Fibroblast of mammary gland (primary cell): ENCODE measurements at places on chromosomes 11 and 22.
A peak's percentile ranks its signal among the peaks of the same experiment; 100 is the strongest.

DNA sequence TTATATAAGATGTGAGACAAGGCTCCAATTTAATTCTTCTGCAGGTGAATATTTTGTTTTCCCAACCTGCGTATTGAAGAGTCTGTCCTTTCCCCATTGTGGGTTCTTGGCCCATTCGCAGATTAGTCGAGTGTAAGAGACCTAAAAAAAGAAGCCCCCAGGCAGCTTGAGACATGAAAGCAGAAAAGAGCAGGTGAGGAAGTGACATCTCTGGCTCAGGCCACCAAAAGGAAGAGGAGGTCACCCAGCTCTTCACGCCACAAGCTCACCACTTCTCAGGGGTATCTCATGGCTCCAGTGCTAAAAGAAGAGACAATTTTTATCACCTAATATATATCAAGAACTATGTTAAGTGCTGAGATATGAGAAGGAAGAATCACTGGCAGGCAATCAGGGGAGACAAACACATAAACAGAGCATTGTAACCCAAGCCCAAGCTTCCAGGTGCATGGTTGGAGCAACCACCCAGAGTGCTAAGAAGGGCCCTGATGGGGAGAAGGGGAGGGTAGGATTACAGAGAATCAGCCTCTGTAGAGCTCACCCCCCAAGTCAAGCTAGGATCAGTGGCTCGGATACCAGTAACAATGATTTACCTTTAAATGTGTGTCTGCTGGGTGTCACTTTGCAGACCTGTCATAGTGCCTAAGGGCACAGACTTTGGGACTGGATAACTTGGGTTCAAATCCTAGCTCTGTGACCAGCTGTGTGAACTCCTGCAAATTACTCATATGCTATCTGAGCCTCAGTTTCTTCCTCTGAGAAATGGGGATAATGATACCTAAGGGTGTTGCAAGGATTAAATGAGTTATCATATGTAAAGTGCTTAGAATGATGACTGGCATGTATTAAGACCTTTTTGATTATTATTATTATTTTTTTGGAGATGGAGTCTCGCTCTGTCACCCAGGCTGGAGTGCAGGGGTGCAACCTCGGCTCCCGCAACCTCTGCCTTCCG lies 39.2 kb downstream of the MCHR1 start:
- DNase-seq, result no peak

- DNase-seq, result no peak
These were observed 3.0 kb downstream of the SLC36A4 start for GRCh38 chr11:93194673-93195291.

DNA sequence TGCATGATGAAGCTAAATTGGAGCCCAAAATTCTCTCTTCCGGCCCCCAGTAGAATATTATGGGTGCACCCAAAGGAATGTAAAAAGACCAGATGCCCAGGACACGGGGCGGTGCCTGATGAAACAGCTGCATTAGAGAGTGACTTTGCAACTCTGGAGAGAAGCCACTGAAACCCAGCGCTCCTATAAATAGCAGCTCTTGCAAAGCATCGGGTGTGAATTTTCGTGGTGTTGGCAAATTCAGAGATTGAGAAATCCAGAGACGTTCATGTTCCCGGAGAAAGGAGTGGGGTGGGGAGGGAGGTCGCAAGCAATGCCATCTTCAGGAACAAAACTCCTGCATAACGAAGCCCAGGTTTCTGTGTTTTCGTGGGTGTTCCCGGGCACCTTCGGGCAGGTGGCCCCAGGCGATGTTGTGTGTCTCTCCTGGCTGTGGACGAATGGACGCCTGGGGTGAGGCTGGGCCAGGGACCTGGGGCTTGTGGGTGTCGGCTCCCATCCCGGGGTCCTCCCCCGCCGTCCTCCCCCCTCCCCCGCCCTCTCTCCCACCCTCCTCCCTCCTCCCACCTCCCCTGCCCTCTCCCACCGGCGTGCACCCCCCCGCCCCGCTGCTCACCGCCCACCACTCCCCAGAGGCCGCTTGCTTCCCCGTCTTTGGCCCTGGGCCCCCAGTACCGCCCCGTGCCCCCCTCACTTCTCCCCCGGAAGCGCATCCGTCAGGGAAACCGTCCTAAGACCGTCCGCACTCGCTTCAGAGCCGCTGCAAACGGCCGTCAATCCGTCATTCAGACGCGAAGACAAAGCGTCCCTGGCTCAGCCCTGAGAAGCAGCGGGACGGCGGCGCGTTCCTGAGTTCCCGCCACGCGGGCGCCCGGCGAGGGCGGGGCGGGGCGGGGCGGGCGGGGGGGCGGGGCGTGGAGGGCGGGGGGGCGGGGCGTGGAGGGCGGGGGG lies 26.7 kb upstream of the TOLLIP start:
- DNase-seq, result peak; percentile 85

GRCh38 chr11:88208745-88209144 lies 33.5 kb upstream of the RAB38 start:
- no peak for DNase-seq

DNA sequence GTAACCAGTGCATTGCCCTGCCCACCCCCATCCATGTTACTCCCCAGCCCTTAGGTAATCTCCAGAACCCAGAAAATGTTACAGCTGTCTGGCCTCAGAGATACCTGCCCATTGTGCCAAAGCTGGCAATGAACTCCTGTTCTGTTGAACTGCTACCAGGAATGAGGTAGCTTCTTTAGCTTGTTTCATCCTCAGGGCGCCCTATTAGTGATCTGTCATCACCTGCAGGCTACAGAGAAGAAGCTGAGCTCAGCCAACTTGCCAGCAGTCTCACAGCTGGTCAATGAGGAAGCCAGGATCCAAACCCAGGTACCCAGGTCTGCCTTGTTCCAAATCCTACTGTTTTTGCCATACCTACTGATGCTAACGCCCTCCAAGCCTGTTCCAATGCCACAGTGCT lies 88.7 kb downstream of the GALNT18 start:
- no peak for DNase-seq

DNA sequence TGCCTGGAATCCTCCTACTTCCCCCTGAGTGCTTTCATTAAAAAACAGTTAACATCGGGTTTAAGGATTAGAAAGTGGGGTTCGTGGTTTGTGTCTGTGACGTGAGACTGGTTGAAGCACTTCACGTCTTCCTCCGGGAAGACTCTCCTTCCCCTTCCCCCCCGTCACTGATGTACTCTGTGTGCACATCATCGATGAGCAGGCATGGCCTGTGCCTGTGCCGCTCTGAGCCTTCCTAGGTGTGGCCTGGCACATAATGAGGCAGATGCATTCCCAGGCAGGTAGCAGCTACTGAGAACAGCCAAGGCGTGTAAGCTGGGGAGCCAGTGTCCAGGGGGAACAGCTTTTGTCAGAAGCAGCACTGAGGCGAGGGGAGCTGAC lies 93.8 kb downstream of the BCR start:
- DNase-seq, result no peak

- peak; percentile 53 for DNase-seq
These were observed 1.1 kb upstream of the RIN1 start for GRCh38 chr11:66337103-66337899.

DNA sequence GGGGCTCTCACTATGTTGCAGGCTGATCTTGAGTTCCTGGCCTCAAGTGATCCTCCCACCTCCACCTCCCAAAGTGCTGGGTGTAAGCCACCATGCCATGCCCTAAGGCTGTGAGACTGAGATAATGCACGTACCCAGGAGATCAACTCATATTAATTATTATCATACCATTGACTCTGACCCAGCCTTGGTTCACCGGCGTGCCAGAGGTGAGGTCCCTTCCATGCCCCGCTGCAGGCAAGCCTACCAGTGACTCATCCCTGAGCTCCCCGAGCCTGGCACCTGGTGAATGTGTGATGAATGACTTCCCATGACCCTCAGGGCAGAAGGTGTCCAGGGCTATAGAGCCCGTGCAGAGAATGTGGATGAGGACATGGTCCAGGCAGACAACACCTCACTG lies 12.1 kb downstream of the GAL3ST1 start:
- no peak for DNase-seq

- DNase-seq, result no peak
These were observed 1.8 kb downstream of the IGLL1 start for GRCh38 chr22:23578306-23578705.

GRCh38 chr22:23829845-23830372 lies 8.9 kb downstream of the DERL3 start:
- DNase-seq, result peak; percentile 94
